ENCODE measurements at places on chromosomes 12 and 14.

- no peak for DNase-seq
Measured at GRCh38 chr12:46494424-46494823, 121.9 kb upstream of the SLC38A2 start.

- no peak for DNase-seq
Measured at GRCh38 chr12:66244446-66244845, 55.4 kb downstream of the IRAK3 start.

GRCh38 chr14:33569821-33570687 is 380.8 kb downstream of the EGLN3 start:
- DNase-seq: no peak

GRCh38 chr14:75443203-75443969 is 15.6 kb downstream of the JDP2 start:
- DNase-seq: no peak

DNA sequence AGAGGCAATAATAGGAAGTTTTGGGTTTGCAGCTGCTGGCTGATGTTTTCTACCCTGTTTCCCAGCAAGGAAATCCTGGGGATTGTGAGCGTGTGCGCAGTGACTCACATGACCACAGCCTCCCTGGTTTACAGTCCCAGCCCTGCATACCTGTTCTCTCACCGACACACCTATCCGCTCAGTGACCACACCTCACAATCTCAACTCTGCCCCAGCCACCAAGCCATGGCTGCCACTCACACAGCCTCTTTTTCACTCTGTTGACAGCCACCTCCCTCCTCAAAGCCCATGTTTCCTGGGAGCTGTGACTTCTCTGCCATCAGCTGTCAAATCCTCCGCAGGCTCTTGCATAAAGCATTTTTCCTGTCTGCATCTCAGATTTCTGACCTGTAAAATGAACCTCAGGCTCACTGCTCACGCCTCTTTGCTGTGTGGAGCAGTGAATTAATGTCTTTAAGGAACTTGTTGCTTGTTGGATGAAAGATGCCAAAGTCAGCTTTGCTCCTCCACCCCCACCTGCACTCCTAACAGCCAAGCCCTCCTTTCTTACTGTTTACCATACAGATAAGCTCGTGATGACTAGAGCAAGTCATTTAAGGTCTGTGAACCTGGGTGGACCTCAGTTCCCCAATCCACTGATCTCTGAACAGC is 43.5 kb downstream of the B4GALNT3 start:
- DNase-seq: no peak

DNA sequence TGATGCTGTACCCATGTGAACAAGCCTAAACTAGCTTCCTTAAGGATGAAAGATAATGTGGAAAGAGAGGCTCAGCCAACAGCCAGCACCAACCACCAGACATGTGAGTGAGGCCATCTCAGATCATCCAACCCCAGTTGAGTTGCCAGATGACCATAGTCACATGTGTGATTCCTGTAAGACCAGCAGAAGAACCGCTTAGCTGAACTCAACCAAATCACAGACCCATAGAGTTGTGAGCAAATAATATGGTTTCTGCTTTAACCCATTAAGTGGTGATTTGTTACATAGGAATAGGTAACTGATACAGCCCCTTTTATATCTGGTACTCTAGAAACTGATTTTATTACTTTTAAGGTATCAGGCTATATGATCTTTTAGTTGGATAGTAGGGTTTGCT is 17.6 kb upstream of the ELK3 start:
- DNase-seq: no peak

DNA sequence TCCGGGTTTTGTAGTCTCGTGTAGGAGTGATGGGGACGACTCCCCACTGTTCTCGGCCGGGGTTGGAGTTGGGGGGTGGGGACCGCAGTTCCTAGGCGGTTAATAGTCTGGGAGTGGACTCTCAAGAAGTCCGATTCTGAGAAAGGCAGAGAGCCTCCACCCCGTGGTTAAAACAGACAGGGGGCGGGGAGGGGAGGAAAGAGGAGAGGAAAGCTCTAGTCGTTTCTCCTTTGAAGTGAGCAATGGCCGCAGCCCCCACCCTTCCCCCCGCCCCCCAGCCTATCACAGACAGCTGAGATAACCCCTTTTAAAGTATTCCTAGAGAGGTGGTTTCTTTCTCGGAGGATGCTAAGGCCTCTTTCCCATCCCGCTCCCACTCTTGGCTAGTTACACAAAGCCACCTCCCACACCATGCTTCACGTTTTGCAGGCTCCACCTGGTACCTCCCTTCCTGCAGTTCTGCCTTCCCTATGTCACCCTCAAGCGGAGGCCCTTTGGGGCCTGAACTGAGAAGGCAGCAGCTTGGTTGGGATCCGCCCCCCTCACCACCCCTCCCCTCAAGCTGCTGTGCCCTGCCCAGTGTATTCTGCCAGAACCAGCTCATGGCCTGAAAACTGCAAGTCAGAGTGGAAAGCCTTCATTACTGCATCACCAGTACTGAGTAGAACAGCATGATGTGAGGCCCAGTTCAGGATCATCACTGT is 853 bp downstream of the USP5 start:
- DNase-seq: peak; percentile 80

GRCh38 chr12:22105542-22105941 is 59.5 kb downstream of the CMAS start:
- DNase-seq: no peak

- no peak for DNase-seq
Measured at GRCh38 chr12:6229224-6230218, 29.3 kb downstream of the CD9 start.

DNA sequence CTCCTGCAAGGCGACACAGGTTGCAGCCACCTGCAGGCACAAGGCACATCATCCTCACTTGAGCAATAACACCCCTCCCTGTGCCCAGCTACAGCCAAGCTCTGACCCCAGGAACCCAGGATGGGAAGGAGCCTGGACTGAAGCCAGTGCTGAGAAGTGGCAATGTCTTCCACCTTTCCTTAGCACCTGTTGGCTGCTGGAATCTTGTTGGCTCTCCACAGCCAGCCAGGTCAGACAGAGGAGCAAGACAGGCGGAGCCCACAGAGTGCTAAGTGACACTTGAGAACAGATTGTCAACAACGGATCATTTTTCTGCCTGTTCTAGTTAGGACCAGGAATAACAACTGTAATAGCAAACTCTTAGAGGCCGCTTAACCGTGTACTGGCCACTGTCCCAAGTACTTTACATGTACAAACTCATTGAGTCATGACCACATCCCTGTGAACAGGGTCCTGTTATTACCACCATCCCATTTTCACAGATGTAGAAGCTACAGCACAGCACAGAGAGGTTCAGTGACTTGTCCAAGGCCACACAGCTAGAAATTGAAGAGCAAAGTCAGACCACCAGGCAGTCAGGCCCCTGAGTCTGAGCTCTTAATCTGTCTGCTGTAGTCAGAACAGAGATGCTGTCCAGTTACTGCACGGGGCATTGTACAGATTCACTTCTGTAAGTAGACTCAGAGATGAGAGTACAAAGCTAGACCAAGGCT is 45.6 kb downstream of the RNFT2 start:
- DNase-seq: no peak

- no peak for DNase-seq
Measured at GRCh38 chr12:131151558-131152345, 198.0 kb downstream of the ADGRD1 start.

GRCh38 chr12:121789800-121790728 is 3.4 kb downstream of the RHOF start:
- peak; percentile 93 for DNase-seq

GRCh38 chr12:69880571-69880970 is 55.5 kb downstream of the MYRFL start:
- DNase-seq: no peak

DNA sequence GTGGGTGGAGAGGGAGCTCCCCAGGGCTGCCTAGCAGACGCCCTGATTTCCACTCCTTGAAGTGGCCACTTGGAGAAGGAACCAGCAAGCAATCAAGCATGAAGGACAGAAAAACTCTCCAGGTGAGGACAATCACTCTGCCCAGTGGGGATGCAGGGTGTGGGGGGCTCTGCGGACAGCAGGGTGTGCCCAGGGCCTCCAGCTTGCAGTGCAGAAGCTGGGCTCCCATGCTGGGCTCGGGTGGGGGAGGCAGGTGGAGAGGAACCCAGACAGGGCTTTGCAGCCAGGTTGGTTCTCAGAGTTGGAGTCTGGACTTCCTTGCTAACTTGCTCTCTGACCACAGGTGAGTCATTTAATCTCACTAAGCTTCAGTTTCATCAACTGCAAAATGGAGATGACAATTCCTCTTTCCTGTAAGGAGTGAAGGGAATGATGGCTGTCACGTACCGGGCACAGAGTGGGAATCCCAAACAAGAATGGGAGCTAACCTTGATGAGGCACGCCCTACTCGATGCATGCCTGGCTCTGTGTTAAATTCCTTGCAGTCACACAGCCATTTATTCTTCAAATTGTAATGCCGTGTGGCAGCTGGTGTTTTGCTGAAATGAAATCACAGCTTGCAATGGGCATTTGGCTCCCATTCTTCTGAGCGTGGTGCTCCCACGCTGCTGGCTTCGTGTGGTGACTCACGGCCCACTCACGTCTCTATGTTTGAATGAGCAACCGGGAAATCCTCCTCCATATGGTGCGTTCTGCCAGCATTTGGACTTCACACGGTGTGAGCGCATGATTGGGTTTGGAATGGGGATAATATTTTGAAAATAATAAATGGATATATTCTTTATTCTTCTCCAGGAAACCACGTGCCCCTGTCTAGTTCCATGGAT is 75.2 kb downstream of the PRIMA1 start:
- DNase-seq: no peak

DNA sequence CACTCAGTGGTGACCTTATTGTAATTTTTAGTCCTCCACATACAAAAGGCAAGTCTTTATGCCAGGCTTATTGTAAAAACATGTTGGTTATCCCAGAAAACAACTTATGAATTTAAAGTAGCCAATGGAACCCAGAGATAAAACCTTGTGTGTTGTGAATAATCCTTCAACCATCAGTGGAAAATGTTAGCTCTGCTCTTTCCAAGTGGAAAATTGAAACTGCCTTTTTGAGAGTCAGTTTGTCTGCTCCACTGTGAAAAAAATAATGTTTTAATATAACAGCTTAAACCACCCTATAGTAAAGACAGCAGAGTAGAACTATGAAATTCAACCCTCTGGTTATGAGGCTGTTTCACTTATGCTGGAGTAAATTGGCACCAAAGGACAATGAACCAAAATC is 112.0 kb downstream of the TTLL5 start:
- no peak for DNase-seq

- DNase-seq: no peak
Measured at GRCh38 chr12:118537481-118537917, 161.1 kb downstream of the SUDS3 start.

- no peak for DNase-seq
Measured at GRCh38 chr12:92400006-92400405, 254.4 kb upstream of the BTG1 start.

GRCh38 chr12:94779485-94779884 is 129.1 kb upstream of the TMCC3 start:
- no peak for DNase-seq

- DNase-seq: no peak
Measured at GRCh38 chr14:78307671-78308070, 137.5 kb downstream of the NRXN3 start.

GRCh38 chr12:6057700-6058099 is 66.8 kb downstream of the VWF start:
- no peak for DNase-seq

GRCh38 chr14:94679106-94679810 is 67.1 kb downstream of the SERPINA3 start:
- no peak for DNase-seq

DNA sequence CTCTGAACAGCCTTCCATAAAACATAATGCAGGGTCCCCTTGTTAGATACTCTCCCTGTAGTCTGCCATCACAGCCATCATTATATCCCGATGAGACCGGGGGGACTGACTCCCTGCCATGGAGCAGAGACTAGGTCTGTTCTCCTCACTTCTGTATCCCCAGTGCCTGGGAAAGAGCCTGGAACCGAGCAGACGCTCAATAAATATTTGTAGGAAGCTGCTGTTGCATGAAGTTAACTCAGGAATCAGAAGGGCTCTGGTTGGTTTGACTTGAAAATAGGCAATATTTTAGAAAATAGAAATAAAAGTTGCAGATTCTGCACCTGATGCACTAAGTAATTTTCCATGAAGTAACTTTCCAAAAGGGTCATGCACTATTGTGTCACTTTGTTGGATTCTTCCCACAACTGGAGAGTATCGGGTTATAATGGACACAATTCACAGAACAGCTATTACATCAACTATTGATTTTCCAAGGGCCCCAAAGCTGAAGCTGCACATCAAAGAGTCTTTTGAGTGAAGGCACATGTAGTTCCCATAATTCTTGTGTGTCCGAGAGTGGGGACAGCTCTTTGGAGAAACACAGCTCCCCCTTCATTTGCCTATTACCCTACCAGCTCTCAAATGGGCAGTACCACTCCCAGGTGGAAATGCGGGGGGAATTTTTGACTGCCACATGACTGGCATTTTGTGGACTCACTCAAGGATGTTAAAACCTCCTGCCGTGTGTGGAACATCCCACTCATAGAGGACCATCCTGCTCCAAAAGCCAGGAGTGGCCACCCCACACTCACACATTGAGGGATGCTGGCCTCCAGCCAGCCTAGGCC is 18.8 kb downstream of the CLMN start:
- no peak for DNase-seq

DNA sequence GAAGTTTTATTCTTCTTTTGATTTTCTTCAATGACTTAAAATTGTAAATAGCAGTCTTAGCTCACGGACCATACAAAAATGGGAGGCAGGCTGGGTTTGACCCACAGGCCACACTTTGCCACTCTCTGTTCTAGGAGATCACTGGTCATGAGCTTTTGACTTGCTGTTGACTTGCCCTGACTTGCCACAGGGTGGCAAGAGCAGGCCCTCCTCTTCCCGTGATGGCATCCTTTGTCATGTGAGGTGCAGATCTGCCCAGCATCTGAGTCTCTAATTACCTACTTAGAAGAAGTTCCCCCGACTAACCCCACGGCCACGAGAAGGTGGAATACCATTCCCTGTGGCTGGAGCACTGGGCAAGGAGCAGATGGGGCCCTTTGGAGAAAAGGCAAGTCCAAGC is 81.0 kb upstream of the SCAF11 start:
- no peak for DNase-seq

GRCh38 chr14:68015356-68016254 is 196.0 kb downstream of the RAD51B start:
- no peak for DNase-seq

- no peak for DNase-seq
Measured at GRCh38 chr14:22432348-22432976, 156.6 kb downstream of the DAD1 start.

DNA sequence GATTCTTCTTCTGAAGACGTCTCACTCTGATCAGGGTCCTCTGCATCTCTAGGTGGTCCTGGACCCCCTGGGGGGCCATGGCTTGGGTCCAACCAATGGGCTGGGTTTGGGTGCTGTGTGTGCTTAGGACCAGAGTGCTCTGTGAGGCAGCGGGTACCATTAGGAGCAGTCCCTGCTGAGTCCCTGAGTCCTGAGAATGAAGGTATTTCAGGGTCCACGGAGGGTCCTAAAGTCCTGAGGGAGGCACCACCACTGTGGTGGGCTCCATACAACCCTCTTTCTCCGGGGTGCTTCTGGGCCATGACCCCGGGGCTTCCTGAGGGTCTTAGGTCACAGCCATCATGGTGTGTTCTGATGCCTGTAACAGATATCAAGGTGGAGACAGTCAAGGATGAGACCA is 1.0 kb downstream of the DNAJC14 start:
- DNase-seq: no peak

- DNase-seq: no peak
Measured at GRCh38 chr12:93886533-93887511, 209.6 kb downstream of the CRADD start.
